ENCODE measurements at places on chromosomes 7 and 10.

GRCh38 chr7:131235489-131236317 lies 92.0 kb upstream of the MKLN1 start:
- no peak for DNase-seq

GRCh38 chr10:50417886-50418830 lies 166.8 kb upstream of the ASAH2 start:
- DNase-seq, result no peak

GRCh38 chr7:132154695-132155471 lies 421.4 kb downstream of the PLXNA4 start:
- no peak for DNase-seq

GRCh38 chr10:7965457-7965856 lies 89.0 kb upstream of the GATA3 start:
- DNase-seq, result no peak

DNA sequence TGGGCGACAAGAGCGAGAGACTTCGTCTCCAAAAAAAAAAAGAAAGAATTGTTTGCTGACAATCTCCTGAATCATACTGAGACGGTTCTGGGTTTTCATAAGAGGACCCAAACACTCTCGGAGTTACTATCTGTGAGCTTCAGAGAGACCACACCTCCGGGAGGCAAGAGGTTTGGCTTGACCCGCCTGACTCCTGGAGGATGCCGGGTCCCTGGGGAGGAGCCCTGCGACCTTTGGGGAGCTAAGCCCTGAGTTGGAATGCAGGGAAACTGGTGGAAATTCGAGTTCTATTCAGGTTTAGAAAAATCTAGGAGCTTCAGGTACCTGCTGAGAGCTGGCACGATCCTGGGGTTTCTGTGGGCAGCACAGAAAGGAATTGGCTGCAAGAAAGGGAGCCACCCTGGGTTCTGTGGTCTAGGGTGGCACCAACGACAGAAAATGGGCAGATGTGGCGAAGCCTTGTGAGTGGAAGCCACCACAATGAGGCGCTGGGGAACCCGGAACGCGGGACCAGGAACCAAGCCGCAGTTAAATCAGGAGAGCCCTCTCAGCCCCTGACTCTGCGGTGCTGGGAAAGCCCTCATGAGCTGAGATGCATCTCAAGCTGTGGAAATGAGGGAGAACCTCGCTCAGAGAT lies 21.9 kb upstream of the GATAD1 start:
- DNase-seq, result no peak

DNA sequence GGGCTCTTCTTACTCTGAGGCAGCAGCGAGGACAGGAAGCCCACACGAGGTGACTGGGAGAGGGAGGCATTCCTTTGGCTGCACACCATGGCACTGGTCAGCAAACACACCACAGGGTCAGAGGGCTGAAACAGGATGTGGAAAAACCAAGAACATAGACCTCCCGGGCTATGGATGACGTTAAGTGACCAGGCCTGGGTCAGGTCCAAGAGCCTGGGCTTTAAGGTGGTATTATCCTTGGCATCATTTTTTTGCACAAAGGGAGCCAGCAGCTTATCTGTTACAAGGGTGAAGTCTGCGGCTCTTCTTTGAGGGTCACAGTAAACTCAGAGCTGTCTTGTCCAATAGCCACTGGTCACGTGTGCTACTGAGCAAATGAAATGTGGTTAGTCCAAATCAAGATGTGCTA lies 7.0 kb downstream of the WDR91 start:
- no peak for DNase-seq

DNA sequence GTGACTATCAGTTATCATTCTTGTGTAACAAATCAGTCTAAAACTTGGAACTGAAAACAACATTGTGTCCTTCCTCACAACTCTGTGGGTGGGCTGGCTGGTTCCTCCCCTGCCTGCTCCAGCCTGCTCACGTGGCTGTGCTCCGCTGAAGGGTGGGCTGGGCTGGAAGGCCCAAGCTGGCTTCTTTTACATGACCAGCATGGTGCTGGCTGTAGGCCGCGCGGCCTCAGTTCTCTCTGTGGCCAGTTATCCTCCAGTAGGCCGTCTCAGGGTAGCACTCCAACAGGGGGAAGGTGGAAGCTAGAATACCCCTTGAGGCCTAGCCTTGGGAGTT lies 11.3 kb downstream of the ADAMTS14 start:
- no peak for DNase-seq

DNA sequence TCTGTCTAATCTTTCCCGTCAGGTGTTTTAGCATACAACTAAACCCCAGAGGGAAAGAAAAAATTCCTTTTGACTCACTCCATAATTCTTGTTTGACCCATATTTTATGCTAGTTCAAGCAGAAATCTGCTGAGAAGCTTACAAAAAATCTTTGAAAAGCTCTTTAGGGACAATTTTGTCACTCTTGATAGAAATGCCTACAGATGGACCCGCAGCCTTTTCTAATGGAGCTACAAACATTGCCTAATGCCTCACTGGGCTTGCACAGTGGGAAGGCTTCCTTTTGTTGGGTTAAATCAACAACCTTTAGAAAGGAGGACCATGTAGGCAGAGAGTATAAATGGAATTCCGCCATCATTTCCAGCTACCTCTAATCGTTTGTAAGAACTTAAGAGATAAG lies 344.5 kb downstream of the PCLO start:
- DNase-seq, result no peak

DNA sequence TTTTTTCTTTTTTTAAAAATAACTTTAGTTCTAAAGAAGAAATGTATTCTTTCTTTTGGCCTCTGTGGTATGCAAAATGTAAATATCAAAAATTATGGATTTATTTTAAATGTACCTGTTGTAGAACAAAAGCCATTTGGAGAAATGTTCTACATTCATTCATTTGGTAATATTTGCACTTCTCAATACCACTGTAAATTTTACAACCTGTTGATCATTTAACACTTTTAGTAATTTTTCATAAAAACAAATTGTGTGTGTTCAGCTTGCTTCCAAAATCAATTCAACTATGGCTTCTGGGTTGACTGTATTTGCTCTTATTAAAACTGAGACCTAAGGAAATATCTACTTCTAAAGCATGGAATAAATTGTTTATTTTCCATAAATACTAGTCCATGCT lies 2.3 kb upstream of the IGF2BP3 start:
- no peak for DNase-seq

DNA sequence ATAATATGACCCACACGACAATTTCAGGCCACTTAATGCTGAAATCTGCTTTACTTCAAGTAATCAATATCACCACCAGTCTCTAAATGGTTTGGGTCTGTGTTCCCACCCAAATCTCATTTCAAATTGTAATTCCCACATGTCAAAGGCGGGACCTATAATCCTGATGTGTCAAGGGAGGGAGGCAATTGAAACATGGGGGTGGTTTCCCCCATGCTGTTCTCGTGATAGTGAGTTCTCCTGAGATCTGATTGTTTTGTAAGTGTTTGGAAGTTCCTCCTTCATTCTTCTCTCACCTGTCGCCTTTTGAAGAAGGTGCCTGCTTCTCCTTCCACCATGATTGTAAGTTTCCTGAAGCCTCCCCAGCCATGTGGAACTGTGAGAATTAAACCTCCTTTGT lies 178.4 kb downstream of the CRPPA start:
- DNase-seq, result no peak

GRCh38 chr10:25017661-25018060 lies 1.2 kb downstream of the THNSL1 start:
- no peak for DNase-seq

- no peak for DNase-seq
These were observed 50.5 kb downstream of the STK32C start for GRCh38 chr10:132257271-132257670.

GRCh38 chr7:49717547-49717946 lies 55.9 kb upstream of the VWC2 start:
- DNase-seq, result no peak

- no peak for DNase-seq
These were observed 30.5 kb upstream of the GNAT3 start for GRCh38 chr7:80542398-80542797.

GRCh38 chr7:157425761-157426160 lies 89.0 kb downstream of the DNAJB6 start:
- no peak for DNase-seq

DNA sequence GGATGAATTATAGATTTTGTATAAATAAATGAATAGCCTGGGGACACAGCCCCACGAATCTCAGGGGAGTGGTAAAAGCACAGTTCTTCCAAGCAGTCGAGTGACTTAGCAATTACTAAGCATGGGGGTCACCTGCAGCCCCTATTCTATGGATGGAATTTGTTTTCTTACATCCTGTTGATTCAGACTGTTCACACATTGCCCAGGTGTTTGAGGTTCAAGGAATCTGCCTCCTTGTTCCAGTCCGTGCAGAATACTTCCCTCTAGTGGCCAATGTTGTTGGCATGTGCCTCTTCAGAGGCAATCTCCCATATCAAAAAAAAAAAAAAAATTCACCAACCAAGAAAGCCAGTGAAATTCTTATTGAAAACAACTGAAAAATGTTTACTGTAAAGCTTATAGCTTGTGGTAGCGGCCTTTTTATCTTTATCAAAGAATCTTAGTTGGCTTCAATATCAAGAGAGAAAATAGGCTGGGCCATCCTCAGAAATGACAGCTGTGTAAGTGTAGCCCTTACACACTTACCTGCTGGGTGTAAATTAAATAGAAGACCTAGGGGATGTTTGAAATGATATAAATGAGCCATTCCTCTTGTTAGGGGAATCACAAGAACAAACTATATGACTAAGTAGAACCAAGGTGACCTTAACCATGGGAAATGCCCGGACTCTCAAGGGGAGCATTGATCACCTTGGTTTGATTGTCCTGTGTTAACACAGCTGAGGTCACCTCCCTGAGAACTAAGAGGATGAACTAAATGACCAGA lies 7.8 kb downstream of the LIPM start:
- DNase-seq, result no peak

GRCh38 chr10:16975188-16975587 lies 154.4 kb downstream of the CUBN start:
- DNase-seq, result no peak

DNA sequence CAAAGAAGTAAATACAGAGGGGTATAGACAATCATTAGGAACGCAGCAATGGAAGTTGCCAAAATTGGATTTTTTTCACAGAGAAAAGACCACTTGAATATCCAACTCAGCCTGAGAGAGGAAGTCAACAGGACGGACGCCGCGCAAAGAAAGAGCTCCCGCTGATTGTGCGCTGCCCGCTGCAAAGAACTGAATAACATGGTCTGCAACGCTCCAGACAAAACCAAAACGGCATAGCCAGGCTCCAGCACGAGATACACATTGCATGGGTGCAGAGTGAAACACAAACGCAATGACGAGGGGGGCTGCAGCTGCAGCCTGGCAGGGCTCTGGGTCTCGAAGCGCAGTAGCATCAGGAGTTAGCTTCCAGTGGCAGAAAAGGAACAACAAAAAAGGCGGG lies 113.9 kb upstream of the MGMT start:
- no peak for DNase-seq

DNA sequence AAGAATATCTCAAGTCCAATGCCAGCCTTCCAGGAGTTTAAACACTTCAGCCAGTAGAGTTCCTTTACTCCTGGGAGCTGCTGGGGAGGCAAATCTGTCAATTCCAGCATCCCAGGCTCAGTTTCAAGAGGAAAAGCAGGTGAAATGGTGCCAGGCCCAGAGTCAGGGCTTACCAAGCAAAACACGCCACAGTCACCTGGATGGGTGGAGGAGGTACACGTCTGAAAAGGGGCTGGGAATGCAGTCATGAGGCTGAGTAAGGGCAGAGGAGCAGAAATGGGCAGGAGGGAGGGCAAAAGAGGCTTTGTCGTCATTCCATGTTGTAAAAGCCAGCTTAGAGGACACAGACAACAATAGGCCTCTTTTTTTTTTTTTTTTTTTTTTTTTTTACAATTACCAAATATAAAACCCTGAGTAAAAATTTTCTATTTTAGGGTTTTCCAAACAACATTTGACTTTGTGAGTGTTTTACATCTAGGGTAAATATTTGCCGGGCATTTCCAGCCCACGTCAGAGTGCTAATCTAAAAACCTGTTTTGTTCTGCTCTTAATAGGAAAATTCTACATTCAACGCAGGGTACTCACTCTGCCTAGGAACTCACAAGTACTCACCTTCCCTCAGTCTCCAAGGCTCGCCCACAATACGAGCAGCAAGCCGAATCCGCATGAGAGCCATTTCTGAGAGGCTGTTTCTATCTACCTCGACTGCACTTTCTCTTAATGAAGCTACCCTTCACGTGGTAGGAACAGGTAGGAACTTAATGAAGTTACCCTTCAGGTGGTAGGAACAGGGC lies 21.2 kb downstream of the GFRA1 start:
- no peak for DNase-seq

GRCh38 chr10:84258034-84258695 lies 13.3 kb downstream of the RGR start:
- DNase-seq, result no peak

DNA sequence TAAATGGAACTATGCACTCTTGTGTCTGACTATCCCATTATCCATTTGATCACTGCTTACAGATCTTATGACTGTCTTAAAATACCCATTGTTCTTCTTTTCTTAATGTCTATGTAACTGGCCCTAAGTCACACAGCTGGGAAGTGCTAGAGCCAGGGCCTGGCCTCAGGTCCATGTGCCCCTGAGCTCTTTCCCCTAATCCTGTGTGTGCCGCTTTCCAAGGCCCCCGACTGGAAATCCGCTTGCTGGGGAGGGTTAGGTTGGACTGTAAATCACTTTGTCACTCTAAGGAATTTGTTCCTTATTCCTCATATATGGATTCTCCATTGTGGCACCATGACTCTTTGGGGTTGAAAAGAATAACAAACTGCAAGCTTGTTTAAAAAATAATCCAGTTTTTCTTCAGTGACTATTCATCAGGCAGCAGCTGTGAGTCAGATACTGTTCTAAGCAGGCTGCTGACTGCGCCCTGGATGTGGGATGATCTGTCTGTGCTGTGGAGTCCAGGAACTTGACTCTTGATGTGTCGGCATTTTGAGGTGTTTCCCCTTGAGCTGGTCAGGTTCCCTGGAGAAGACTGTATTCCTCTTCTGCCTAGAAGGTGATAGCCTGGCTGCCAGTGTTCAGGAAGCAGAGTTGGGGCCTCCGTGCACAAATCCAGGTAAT lies 236.3 kb downstream of the SDK1 start:
- no peak for DNase-seq

DNA sequence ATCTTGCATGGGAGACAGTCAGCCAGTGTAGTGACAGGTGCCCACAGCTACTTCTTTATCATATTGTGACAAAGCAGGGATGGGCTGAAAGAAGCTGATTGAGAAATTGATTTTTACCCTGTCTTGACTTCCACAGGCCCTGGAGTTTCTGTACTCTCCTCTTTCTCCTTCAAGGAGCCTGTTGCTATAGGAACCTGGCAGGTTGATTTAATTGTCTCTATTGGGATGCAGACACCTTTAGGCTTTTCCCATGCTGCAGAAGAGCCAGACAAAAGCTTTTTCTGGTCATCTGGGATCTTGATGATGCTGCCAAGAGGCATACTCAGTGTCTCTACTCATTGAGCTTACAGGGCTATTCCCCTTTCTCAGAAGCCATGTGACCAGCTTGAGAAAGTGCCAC lies 754.8 kb downstream of the KCNMA1 start:
- DNase-seq, result no peak

- no peak for DNase-seq
These were observed 28.3 kb downstream of the MGAM2 start for GRCh38 chr7:142139597-142140400.

- DNase-seq, result no peak
These were observed 3.5 kb downstream of the NRF1 start for GRCh38 chr7:129615018-129615417.
